ENCODE measurements at places on chromosomes 13 and 19.

GRCh38 chr13:36713887-36714286 is 40.1 kb downstream of the SERTM1 start:
- DNase-seq = no peak

DNA sequence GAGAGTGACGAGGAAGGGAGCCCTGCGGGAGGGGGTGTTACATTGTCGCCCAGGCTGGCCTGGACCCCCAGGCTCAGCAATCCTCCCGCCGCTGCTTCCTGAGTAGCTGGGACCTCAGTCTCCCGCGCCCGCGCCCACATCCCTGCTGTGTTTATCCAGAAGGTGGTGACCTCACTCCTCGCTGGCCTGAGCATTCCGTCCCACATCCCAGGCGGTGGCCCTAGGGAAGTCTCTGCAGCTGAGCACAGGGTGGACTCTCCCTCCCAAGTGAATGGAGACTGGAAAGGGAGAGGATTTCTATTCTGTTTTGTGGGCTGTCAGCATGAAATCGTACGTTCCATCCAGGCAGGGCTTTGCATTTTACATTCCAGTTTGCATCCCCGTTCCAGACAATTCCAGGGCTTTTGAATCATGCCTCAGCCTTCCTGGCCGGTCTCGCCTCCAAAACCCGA is 401 bp upstream of the ZNF765 start:
- DNase-seq = no peak

- DNase-seq = no peak
These were observed 1.8 kb upstream of the LHFPL6 start for GRCh38 chr13:39604756-39605155.

- no peak for DNase-seq
These were observed 1186.3 kb downstream of the EFNB2 start for GRCh38 chr13:105349082-105349723.

DNA sequence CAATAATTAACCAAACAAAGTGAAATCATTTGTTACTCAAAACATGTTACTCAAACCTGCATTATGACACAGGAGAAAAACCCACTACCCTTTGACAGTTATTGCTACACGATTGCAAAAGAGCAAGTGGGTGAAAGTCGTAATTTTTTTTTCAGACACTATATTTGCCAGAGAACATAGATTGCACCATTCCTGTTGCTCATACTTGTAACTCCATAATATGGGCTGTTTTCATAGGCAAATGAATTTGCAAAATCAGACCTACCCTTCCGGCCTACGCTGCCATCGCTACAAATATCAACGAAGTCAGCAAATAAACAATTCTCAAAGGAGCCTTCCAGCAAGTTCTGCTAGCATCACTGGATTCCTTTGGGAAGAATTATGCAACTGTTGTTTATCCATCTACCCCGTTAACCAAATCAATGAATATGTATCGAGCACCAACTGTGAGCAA is 396.5 kb downstream of the IRS2 start:
- no peak for DNase-seq

DNA sequence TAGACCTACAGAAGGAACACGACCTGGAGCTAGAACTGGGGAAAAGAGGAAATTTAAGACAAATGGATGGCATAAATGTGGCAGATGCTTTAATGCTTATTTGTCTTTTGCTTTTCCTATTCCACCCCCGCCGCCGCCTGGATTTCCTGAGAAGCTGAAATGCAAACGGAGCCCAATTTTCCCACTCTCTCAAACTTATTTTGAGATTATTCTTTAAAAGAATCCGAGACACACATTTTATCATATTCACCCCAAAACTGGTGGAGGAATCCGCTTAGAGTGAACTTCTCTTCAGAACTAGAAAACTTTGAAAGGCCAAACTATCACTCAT is 5.8 kb downstream of the POU4F1 start:
- DNase-seq = no peak

DNA sequence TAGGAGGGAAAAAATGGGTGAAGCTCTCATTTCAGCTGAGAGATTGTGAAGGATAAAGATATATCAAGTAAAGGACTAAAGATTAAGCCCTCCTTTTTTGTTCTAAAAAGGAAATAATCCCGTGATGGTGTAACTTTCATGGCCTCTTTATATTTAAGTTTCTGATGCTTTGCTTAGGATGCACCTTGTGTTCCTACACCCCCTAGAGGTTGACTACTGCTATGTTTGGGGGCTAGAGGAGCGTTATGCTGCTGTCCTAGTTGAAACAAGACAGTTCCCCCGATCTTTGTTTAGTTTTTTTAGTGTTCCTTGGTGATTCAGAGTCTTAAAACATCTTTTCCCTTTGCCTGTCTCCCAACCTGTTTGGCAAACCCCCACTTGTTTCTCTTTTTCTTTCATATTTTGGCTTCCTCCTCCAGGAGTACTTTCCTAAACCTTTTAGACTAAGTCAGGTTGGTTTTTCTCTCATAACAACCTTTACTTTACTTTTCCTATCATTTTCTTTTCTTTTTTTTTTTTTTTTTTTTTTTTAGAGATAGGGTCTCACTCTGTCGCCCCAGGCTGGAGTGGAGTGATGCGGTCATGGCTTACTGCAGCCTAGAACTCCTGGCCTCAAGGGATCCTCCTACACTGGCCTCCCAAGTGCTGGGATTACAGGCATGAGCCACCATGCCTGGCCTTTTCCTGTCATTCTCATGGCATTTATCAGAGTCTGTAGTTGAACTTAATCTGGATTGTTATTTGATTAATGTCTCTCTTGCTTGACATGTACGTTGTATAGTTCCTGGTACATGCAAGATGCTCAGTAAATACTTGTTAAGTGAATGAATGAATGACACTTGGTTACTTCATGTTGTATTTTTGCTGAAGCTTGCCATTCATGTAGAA is 2.8 kb downstream of the UBA2 start:
- DNase-seq = peak; percentile 55

GRCh38 chr13:75391432-75392100 is 90.4 kb downstream of the TBC1D4 start:
- DNase-seq = no peak

DNA sequence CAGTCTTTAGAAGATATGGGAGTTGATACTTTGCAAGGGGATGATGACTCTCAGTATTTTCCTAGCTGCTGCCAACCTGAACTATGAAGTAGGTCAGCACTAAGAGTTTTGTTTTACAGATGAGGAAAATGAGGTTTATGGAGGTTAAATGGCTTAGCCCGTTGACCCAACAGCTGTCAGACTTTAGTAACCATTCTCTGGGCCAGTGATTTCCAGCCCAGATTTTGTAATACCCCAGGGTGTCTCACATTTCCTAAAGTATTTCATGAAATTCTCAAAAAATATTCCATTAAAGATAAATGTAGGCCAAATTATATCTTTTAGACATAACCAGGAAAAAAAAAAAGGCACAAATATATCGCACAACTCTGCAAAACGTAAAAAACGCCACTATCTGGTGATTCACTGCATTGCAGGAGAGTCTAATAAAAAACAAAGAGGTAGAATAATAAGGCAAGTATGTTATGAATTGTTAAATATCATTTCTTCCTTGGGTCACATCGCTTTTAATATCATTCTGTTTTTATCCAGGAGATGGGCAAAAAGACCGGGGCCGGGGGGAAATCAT is 112.5 kb downstream of the DACH1 start:
- DNase-seq = no peak

- DNase-seq = peak; percentile 23
These were observed 373 bp downstream of the TNFAIP8L1 start for GRCh38 chr19:4639531-4640246.

- DNase-seq = no peak
These were observed 4.5 kb upstream of the IL12RB1 start for GRCh38 chr19:18091217-18091608.

DNA sequence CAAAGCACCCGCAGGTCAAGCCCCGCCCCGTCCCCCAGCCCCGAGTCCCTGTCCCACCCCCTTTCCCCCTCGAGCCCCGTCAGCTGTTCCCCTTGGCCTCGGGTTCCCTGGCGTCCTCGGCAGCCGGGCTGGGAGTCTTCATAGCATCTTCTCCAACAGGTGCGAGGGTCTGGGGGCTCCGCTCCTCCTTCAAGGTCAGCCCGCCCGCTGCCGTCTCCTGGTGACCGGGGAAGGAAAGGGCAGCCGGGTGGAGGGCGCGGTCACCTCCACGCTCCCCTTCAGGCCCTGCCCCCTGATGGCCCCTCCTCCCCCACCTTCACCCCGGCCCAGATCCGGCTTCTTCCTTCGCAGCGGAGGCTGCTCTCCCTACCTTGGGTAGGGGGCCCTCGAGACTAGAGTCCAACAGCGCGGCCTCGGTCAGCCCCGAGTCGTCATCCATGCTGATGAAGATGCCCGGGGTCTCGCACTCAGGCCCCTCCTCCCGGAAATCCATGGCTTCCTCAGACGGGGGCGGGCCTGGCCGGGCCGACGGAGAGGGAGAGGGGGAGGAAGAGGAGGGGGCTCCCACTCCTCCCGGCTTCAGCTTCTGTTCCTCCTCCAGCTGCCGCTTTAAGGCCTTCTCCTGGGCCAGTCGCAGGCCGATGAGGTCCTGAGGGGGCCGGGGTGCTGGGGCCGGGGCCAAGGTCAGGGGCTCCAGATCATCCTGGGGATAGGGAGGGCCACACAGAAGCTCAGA is 541 bp upstream of the RSPH6A start:
- no peak for DNase-seq

GRCh38 chr13:112952759-112953551 is 16.1 kb upstream of the MCF2L start:
- no peak for DNase-seq
